OCI-M1 (cell line): ENCODE measurements at places on chromosomes 12 and 14.

DNA sequence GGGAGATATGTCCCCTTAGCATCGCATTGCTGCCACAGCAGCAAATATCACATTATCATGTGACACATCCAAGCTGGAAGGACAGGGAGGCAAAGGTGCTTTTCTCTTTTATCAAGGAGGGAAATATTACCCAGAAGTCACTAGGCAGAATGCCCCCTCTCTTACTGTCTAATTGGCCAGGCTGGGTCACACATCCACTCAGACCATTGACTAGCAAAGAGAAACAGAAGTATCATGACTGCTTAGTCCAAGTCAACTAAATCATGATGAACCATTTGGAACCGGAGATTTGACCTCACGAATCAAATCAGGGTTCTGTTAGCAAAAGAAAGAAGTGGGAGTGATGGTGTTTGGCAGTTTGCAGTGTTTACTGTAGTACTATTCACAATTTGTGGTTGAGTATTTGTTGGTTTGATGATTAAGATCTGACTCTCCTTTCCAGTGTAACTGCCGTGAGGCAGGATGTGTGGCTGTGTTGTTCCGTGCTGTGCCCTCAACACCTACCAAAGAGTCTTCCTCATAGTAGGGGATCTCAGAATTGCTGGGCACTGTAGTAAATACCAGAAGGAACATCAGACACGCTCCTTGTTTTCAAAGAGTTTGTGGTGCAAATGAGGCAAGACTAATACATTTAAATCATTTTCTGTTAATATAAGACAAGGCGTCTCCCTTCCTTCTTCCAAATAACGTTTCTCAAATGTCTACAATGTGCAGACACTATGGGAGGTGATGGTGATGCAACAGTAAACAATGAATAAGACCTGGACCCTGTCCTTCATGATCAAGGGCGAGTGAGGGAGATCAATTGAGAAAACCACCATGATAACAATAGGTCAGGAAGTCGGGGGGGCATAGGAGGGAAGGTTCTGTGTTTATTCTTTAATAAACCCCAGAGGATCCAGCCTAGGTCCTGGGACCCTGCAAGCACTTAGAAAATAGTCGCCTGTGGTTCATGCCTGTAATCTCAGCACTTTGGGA is 194.4 kb upstream of the CRY1 start:
- DNase-seq: no peak

DNA sequence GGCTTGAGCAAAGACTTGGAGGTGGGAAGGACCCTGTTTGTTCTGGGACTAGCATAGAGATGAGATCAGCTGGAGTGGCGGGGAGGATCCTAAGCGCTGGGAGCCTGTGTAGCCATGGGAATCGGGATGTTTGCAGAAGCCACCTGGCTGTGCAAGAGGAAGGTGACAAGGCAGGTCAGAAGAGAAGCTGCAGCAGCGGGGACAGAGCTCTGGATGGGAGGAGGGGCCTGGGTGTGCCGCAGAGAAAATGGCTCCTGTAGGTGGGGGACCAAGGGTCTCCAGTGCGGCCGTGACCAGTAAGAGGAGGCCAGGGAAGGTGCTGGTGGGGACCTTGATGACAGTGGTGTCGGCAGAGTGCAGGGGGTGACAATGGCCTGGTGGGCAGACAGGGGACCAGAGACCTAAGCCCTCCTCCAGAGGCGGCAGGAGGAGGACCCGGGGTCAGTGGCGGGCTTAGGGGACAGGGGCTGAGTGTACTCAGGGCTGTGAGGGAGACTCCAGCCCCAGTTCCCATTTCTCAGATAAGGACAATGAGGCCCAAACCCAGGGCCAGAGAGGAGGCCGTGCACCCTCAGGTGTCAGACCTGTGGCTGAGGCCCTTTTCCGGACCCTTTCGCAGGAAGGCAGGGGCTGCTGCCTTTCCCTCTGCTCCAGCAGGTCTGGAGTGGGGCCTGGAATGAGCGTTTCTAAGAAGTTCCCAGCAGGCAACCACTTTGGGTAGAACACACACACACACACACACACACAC is 206.6 kb upstream of the RTL1 start:
- no peak for DNase-seq

- DNase-seq: peak; percentile 3
Observed at GRCh38 chr14:80809663-80810062, 131.9 kb downstream of the CEP128 start.

DNA sequence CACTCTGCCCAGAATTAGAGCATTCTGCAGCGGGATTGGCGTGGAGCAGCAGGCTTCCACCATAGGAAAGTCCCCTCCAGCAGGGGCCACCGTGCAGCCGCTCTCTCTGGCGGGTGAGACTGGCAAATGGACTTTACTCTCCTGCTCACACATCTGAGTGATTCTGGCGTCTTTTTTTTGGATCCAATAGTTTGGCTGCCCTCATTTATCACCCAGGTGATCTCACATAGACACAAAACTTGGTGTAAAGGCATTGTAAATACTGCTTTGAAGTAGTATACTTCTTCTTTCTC is 130.3 kb downstream of the TGFB3 start:
- no peak for DNase-seq

GRCh38 chr14:54781961-54782750 is 120.5 kb downstream of the GCH1 start:
- DNase-seq: no peak

DNA sequence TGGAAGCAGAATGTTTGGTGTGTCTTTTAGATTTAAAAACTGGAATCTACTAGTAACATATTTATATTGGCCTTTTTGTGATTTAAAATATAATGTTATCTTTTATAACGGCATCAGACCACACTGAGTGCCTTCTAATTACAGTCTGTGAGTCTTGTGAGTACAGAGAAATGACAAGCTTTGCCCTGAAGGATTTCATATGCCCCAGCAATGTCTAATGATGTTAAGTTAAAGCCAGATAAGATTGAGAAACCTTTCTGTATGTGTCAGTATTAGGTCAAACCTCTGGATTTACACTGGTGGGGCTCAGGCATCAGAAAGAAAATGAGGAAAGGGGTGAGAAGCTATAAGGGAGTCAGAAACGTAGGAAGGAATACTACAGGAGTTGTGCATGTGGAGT is 25.2 kb downstream of the PLEKHA5 start:
- peak; percentile 20 for DNase-seq

DNA sequence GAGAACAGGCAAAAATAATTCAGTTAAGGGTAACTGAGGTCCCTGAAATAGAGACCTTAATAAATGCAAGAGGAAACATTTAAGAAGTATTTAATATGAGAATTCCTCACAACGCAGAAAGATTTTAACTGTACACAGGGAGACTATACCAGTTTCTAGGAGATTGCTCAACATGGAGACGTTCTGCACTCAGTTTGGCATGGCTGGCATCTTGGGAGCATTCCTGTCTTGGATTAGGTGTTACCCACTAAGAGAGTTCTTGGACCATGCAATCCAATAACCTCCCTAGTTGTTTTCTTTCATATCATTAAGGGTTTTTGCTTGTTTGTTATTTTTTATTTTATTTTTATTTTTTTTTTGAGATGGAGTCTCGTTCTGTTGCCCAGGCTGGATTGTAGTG is 302.4 kb downstream of the NELL2 start:
- DNase-seq: no peak

DNA sequence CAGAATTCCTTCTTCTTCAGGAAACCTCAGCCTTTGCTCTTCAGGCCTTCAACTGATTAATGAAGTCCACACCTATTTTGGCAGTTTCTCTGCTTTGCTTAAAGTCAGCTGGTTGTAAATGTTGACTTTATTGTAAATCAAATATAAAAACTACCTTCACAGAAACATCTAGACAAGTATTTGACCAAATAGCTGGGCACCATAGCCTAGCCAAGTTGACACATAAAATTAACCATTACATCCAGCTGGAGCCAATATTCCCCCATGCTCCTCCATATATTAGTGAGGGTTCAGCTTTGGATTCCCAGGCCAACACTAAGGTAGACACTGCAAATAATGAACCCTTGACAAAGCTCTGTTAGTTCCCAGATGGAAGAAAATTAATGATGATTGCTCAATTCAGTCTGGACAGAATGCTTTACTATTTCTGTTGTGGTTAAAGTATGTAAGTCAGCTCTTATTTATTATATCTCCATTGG is 125.5 kb downstream of the ZFP36L1 start:
- DNase-seq: no peak

DNA sequence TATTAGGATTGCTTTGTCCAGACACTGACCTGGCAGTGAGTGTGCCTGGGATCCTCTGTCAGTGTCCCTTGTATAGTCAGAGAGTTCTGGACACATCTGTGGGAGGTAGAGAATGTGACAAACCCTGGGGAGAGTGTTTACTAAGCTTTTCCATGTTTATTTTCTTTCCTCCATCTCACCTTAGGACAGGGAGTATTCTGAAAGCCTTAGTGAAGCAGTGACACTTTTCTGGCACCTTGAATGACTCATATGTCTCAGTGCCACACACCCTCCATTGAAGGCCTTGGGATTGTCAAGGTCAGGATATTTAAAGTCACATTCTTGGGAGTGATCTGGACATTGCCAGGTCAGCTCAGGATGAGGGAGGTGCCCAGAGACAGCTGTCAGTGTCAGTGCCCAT is 34.9 kb upstream of the CTDSP2 start:
- no peak for DNase-seq

DNA sequence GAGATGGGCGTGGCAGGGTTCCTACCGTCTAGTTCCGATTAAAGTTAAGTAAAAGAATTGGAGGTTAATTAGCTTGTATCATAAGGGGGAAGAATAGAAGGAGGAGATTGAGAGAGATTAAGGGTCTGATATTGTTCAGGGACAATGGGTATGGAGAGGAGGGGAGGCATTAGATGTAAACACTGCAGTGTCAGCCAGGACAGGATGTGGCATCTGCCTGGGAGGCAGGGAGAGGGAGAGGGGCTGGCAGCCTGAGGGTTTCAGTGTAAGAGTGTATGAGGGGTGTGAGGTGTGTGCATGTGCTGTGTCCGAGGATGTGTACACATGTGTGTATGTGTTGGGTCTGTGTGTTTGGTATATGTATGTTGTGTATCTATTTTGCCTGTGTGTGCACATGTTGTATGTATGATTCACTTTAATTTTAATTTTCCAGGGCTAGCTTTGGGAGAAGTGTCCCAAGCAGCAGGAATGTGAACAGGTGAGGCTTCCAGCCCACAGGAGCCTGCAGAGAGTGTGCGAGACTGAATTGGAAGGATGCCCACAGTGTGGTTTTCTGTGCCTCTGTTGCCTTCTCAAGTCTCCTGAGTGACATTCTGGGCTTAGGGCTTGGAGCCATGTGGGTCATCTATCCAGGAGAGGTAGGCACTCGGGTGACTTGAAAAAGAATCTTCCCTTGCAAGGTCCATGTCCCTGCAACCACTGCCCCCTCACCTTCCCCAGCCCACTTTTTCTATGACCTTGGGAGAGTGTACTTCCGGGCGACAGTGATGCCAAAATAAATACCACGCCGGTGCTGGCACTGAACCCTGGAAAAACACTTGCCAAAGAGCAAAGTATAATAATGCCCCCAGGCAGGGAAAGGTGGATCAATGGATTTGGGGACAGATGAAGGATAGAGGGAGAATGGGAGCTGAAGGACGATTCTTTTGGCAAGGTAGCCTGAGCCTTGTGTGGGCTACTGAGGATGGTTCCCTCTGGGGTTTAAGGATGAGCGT is 36.8 kb upstream of the DCD start:
- DNase-seq: no peak

DNA sequence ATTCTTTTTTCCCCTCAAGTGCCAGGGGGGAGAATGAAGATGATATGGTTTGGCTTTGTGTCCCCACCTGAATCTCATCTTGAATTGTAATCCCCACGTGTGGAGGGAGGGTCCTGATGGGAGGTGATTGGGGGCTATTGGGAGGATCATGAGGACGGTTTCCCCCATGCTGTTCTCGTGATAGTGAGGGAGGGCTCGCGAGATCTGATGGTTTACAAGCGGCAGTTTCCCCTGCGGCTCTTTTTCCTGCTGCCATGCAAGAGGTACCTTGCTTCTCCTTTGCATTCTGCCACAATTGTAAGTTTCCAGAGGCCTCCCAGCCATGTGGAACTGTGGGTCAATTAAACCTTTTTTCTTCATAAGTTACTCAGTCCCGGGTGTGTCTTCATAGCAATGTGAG is 173.7 kb downstream of the CAND1 start:
- no peak for DNase-seq

DNA sequence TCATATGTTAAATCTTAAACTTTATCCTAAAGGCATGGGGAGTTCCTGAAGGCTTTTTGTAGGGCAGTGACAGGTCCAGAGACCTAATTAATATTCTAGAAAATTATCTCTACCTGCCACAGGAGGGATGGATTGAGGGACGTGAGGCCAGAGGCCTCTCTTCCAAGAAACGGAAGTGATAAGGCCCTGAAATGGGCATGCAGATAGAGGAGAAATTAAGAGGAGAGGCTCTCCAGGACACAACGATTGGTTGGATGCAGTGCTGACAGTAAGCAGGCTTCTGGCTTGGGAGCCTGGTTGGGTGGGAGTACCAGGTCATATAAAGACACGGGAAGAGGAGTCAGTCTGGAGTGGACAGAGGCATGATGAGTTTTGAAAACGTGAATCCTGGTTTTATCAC is 3.1 kb upstream of the BORCS5 start:
- peak; percentile 87 for DNase-seq

DNA sequence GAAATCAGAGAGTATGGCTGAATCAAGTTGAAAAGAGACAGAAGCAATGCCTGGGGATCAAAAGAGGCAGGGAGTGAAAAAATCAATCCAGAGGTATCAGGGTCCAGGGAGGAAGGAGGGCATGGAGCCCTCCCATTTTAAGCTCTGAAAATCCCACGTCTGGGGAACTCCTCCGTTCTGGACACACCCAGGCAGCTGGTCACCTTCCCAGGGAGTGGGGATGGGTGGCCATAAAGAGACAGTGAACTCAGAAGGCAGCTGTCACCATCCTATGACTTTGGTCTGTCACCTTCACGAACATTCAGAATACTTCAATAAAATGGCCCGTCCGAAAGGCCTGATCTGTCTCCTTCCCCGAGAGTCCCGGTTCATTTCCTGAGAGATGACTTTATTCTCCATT is 71.6 kb downstream of the MAP1LC3B2 start:
- DNase-seq: no peak

DNA sequence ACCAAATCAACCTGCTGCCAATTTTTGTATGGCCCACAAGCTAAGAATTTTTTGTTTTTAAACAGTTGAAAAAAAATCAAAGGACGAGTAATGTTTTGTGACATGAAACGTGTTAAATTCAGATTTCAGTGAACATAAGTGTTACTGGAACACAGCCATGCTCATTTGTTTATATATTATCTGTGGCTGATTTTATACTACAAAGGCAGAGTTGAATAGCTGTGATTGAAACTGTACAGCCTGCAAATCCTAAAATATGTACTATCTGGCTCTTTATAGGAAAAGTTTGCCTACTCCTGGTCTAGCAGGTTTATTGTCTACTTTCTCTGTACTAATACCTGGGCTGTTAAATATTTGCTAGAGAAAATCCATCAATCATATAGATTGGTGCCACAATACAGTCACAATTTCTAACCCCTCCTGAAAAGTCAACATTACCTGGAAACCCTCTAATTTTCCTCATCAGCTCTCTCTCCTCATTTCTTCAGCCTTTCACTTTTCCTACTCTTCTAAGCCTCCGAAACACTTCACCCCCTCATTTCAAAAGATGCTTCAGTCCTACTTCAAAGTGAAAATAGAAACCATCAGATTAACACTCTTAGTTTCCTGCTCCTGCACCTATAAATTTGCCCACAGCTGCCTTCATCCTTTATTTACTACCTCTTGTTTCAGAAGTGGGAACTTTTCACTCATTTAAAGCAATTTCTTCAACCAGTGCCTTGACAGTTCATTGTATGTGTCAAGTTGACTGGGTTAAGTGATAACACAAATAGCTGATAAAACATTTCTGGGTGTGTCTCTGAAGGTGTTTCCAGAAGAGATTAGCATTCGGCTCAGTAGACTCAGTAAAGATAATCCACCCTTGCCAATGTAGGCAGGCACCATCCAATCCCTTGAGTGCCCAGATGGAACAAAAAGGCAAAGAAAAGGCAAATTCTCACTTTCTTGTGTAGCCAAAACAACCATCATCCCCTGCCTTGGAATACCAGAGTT is 18.0 kb upstream of the C2CD5 start:
- no peak for DNase-seq
